ENCODE measurements at places on chromosomes 6 and 20.

GRCh38 chr20:58997141-58997770 lies 9.8 kb downstream of the CTSZ start:
- DNase-seq: no peak

- DNase-seq: no peak
Measured at GRCh38 chr6:39182604-39183003, 46.7 kb downstream of the KCNK5 start.

- no peak for DNase-seq
Measured at GRCh38 chr6:50062051-50062450, 12.3 kb upstream of the DEFB112 start.

DNA sequence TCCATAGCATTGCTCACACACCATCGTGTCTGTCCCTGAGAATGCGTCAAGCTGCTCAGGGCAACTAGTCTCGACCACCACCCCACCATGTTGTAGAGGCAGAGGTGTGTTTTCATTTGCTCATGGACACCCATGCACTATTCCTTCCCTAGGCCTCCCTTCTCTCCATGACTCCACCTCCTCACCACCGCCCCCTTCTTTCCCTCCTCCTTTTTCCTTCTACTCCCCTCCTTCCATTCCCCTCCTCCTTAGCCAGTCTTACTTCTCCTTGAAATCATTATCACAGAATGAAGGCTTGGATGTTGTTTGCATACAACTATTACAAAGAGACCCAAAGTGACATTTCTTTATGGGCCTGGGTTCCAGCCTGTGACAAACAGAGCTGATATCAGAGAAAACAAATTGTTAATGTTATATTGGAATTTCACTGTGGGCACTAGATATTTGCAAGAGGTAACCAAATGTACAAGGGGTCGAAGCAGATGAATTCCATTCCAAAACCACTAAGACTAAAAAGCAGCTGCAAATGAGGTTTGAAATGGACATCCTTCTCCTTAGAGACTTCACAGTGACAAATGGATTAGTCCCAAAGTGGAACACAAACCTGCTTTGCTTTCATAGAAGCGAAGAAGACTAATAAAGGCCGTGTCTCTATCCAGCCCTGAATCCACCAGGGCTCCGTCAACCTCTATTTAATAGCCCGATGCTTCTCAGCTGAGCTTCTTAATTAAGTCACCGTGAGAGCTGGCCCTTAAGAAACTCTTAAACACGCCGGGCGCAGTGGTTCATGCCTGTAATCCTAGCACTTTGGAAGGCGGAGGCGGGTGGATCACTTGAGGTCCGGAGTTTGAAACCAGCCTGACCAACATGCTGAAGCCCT lies 275.8 kb upstream of the SULF2 start:
- no peak for DNase-seq

GRCh38 chr6:149483334-149483725 lies 1.5 kb downstream of the ZC3H12D start:
- no peak for DNase-seq

GRCh38 chr6:3340894-3341293 lies 82.1 kb downstream of the PSMG4 start:
- no peak for DNase-seq

GRCh38 chr6:31057426-31058003 lies 47.2 kb downstream of the MUC22 start:
- DNase-seq: no peak

DNA sequence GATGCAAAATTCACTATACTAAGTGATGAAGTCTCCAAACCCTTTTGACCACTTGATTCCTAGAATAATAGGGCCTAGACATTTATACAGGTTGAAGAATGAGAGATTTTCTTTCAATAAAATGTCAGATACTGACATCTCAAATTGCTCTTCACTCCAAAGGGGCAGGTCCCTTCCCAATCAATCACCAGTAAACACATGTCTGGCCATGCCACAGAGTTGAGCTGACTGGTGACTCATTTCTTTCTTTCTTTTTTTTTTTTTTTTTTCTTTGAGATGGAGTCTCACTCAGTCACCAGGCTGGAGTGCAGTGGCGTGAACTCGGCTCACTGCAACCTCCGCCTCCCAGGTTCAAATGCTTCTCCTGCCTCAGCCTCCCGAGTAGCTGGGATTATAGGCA lies 388.6 kb upstream of the BTBD3 start:
- no peak for DNase-seq

GRCh38 chr6:111846066-111846465 lies 27.2 kb downstream of the FYN start:
- DNase-seq: no peak

DNA sequence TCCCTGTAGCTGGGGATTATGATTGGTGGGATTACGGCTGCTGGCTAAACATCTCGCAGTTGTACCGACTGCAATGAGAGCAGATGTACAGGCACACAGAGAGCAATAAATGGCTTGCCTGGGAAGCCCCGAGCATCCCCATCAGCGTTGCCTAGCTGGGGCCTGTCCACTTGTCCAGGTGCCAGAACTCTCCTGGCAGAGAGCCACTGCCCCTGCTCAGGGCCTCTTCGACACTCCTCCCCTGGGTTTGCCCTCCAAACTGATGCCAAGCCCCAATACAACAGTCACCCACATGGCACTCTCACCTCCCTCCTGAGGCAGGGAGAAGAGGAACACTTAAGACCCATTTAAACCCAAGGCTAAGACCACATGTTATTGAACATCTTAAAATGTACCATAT lies 715.1 kb downstream of the PTPRT start:
- no peak for DNase-seq

DNA sequence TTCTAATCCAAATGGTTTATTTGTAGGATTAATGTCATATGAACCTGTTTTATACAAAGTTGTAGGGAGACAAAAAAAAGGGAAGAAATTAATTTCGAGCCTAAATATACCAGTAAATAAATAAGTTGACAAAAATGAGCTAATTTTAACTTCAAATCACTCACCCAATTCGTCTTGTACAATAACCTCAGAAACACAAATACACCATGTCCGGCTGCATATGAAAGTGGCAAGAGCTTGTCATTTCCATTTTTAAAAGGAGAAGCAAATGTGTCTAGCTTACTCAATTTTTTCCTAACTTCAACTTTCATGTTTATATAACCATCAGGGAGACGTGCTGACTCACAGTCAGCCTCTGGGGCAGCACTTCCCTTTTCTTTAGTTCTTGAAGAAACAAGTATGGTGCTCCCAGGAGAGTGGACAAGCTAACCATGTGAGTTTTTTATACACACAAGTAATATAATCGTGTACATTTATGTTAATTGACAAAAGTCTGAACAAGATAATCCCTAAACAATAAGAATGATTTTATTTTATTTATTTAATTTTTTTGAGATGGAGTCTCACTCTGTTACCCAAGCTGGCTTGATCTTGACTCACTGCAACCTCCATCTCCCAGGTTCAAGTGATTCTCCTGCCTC lies 55.5 kb upstream of the SGK1 start:
- DNase-seq: no peak

GRCh38 chr20:56766528-56766927 lies 137.4 kb downstream of the TFAP2C start:
- no peak for DNase-seq

DNA sequence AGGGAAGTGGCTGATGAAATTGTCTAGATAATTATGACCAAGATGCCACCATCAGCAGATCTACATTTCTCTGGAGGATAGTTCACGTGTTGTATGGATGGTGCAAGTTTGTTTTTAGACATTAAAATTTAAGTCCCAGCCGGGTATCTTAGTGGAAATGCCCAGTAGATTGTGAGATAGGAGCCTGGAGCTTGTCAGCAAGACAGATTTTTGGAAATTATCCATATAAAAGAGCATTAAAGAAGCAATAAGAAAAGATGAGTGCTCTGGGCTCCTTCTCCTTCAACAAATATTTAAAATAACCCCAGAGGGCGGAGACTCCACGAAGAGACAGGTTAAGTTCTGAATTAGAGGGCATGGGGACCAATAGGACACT lies 47.6 kb upstream of the SMLR1 start:
- no peak for DNase-seq

DNA sequence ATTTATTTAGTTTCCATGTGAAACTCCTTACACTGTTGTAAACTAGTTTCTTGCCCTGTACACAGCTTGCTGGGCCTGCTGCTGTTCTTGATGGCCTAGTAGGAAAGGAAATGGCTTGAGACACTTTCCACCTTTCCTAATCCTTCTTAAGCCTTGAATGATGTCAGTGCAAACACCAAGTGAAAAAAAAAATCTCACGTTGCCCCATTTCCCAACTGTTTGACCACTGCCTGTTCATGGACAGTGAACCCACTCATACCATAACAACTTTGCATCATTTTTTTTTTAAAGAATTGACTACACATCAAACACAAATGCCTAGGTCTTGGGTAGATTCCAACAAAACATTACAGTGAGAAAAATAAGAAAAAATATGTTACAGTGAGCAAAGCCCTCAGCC lies 653.6 kb upstream of the FLRT3 start:
- DNase-seq: no peak

GRCh38 chr6:164532198-164533044 lies 777.0 kb downstream of the C6orf118 start:
- no peak for DNase-seq

GRCh38 chr20:41411391-41411847 lies 44.8 kb upstream of the EMILIN3 start:
- DNase-seq: no peak

DNA sequence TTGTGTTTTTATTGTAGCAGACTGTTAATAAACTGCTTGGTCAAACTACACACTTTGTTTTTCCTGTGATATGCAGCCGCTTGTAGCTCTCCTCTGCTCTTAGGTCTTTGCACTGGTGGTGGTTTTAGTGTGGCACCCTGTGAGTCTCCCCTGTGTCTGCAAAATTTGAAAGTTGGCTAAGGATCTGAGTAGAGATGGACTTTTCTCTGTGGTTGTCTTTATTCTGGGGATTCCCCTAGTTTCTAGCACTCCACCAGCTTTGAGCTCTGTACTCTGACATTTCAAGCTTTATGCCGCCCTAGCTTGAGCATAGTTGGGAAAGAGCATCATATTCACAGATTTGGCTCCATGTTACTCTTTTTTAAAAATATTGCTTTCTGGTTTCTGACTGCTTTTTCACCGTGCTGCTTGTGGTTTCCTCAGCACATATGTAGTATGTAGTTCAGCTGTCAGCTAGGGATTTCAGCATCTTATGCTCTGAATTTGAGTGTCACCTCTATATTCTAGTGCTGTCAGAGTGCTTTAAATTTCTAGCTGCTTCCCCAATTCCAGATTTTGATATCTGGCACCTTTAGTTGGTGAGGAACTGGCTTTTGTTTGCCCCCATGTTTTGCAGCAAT lies 25.4 kb downstream of the CDYL start:
- DNase-seq: no peak

- no peak for DNase-seq
Measured at GRCh38 chr20:45892049-45892825, 1.1 kb downstream of the CTSA start.

GRCh38 chr6:40352006-40352405 lies 235.2 kb downstream of the LRFN2 start:
- no peak for DNase-seq

- no peak for DNase-seq
Measured at GRCh38 chr6:142242269-142242668, 59.5 kb upstream of the ADGRG6 start.

GRCh38 chr20:51667002-51667408 lies 101.2 kb downstream of the ATP9A start:
- DNase-seq: peak; percentile 1

- DNase-seq: no peak
Measured at GRCh38 chr6:159762681-159763293, 942 bp downstream of the ACAT2 start.

- DNase-seq: no peak
Measured at GRCh38 chr6:12613811-12614210, 102.8 kb upstream of the PHACTR1 start.

GRCh38 chr6:6610031-6610591 lies 21.6 kb downstream of the LY86 start:
- DNase-seq: no peak

DNA sequence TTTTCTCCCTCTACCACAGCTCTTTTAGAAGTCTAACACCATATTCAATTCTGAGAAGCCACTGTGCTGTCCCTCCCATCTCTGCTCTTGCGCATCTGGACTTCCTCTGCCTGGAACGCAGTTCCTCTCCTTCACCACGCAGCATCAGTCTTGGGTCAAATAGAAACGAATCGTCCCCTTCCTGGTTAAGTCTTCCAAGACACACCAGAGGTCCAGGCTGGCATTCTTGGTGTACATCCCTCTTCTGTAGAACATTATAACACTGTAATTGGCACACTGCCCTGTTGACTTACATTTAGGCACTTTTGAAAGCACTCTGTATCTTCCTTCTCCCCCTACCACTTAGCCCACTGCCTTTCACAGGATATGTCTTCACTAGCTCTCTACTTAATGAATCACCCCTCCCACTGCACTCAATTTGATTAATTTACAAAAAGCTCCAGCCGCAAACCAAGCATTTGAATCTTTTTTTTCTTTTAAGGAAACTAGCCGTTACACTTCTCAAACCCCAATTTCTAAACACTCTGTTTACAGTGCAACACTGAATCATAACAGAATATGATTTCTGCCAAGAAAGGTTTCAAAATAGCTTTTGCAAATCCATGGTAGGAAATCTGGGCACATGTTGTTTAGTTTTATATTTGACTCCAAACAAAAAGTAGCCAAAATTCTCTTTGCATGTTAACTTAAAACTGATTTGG lies 140.8 kb upstream of the CARMIL1 start:
- DNase-seq: peak; percentile 26

- DNase-seq: no peak
Measured at GRCh38 chr6:9404351-9405146, 969.2 kb upstream of the SLC35B3 start.

DNA sequence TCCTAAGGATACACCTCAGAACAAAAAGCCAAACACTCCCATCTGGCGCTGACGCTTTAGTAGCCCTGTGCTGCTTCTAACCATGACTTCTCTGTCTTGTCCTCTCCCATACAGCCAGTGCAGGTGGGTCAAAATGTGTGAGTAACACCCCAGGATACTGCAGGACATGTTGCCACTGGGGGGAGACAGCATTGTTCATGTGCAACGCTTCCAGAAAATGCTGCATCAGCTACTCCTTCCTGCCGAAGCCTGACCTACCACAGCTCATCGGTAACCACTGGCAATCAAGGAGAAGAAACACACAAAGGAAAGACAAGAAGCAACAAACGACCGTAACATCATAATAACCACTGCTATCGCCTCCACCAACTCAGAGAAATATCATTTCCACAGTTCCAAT lies 1.4 kb downstream of the DEFB132 start:
- DNase-seq: no peak

DNA sequence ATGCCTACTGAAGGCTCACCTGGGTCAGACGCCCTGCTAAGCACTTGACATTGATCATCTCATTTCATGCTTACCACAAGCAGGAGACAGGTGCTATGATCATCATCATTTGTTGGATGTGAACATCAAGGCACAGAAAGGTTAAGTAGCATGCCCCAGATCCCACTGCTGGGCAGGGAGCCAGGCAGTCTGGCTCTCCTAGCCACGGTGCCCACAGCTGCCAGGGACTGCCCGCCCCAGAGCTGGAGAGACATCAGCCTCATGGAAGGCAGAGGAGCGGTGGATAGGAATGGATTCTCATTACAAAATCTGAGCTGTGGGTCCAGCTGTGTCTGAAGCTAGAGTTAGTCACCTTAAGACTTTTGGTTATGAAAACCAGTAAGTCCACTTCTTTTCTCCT lies 3.6 kb downstream of the SULF2 start:
- no peak for DNase-seq
